ENCODE measurements at places on chromosomes 1 and 21.

DNA sequence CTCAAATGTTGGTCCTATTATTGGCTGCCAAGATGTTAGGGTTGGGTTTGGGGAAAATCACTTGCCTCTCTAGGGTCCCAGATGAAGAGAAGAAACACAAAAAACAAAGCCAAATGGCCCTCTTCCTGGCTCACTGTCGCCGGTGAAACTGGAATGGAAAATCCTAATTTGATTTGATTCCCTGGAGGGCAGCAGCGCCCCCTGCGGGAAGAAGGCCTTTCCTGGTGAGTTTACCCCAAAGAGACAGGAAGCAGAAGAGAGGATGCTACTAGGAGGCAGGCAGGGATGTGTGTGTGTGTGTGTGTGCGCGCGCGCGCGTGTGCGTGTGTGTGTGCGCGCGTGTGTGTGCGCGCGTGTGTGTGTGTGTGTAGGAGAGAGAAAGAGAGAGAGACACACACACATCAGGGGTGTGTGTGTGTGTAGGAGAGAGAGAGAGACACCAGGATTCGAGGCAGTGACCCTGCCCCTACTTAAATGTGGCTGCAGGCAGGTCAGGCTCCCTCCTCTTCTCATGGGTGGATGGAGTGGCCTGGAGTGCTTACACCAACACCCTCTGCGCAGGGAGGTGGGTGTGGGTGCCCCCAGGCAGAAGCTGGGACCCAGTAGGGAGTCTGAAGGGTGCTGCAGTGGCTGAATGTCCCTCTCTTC, 3.1 kb upstream of the SELENON start:
- DNase-seq = peak; percentile 67

GRCh38 chr1:9201401-9202239, 33.0 kb upstream of the H6PD start:
- no peak for DNase-seq

GRCh38 chr1:219109424-219110018, 64.2 kb upstream of the LYPLAL1 start:
- no peak for DNase-seq

DNA sequence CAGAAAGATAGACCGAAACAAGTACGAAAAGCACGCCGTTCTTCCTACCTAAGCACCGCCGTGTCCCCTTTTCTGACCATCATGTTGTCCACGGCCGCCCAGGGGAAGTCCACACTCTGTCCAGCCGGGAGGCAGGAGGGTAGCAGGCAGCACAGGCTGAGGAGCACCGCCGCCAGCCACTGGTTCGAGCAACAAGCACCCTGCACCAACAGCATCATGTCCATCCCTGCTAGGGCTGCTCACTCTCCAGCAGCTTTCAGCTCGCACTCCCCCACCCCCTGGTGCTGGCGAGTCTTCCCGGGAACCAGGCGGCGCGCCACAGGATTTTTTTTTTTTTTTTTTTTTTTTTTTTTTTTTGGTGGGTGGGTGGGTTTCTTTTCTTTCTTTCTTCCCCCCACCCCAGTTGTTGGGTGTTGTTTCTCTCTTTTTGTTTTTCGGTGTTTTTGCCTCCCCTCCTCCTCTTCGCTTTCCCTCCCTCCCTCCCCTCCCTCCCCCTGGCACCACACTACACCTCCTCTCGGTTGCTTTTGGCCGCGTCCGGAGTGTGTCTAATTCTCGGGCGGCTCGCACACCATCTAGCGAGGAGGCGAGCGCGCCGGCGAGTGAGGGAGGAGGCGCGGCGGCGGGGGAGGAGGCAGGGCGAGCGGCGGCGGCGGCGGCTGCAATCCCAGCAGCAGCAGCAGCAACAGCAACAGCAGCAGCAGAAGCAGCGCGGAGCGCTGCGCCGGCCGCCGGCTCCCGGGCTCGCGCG, at the start of gene NEGR1:
NEGR1 (minus strand) TSS at position 269 of the 751 bp plus-strand sequence.
- DNase-seq = no peak

DNA sequence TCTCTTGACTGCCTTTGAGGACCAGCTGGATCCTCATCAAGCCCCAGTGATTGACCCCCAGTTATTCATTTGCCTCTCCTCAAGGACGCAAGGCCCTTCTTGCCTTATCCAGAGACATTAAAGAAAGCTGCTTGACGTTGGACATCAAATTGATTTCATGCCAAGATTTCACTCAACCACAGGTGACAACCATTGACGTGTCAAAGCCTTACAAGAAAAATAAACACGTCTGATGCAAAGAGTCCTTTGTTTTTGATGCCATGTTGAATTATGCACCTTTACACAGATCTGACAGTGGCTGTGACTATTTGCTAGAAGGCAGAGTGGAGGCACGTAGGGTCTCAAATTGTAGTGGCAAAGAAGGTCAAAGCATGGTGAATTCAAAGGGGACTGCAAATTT, 666.2 kb upstream of the CAMK1G start:
- DNase-seq = no peak

- DNase-seq = no peak
Observed at GRCh38 chr1:219676012-219676765, 63.3 kb upstream of the ZC3H11B start.

DNA sequence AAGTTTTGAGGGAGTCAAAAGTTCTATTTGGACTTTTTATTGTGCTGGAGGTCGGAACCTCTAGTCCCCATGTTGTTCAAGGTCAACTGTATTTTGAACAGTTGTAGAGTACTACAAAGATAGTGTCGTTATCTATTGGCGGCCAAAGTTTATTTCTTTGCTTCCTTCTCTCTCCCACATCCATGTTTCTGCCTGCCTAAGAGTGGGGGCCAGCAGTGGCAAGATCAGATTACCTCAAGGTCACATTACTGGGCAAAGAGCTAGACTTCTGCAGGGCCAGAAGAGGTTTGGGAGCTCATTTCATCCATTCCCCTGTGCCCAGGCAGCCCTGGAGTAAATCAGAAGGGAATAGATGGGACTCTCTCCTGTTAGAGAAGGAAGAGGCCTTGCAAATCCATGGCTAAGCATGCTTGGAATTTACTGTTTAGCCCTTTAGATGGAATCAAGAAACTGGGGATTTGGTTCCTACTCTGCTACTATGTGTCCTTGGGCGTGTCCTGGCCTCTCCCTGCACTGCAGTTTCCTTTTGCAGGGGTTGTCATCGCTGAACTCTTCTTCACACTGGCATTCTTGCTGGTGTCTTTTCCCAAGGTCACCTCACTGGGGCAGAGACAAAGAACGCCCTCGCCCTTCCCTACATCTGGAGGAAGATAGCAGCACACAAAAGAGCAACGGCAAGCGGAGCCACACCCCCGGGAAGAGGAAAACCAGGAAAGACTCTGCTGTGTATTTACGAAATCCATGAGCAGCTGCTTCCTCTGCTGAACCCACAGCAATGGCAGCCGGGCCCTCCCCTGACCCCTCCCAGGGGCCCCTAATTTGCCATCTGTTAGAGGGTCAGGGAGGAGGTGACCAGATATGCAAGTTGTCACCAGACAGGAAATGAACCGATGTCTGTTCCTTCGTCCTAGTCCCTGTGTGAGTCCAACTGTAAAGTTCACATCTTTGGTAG, 73.3 kb downstream of the PLPP3 start:
- no peak for DNase-seq

- no peak for DNase-seq
Observed at GRCh38 chr21:21818898-21819297, 820.7 kb downstream of the NCAM2 start.

GRCh38 chr1:113935970-113936369, 6.8 kb downstream of the HIPK1 start:
- DNase-seq = no peak

- no peak for DNase-seq
Observed at GRCh38 chr1:10236405-10237156, 26.2 kb downstream of the KIF1B start.

- no peak for DNase-seq
Observed at GRCh38 chr1:13564073-13564472, 19.6 kb upstream of the PDPN start.

DNA sequence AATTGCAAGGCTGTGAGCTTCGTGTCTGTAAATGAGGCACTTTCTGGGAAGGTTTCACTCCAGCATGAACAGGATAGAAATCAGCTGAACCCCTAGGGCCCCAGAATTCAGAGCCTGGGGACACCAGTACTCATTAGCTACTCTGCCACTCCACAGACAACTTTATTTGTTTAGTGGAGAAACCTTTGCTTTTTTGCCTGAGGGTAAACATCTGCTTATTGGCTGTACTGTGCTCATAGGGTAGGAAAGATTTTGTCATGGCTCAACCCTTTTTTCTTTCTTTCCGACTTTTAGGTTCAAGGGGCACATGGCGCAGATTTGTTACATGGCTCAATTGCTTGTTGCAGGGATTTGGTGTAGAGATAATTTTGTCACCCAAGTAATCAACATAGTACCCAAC, 138.4 kb upstream of the BACE2 start:
- no peak for DNase-seq

DNA sequence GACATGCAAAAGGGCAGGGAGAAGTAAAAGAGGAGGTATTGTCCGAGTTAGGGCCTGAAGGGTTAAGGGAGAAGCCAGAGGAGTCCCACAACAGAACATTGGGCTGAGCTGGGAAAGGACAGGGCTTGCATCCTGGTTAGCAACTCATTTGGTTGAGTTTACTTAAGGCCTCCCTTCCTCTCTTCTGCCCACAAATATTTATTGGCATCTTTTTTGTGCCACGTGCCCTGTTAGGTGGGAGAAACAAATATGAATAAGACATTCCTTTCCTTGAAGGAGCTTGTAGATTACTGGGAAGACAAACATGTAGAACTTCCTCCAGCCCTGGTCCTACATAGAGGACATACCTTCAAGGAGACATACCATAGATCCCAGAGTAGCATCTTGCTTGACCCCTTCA, 53.0 kb upstream of the PRELP start:
- DNase-seq = no peak

DNA sequence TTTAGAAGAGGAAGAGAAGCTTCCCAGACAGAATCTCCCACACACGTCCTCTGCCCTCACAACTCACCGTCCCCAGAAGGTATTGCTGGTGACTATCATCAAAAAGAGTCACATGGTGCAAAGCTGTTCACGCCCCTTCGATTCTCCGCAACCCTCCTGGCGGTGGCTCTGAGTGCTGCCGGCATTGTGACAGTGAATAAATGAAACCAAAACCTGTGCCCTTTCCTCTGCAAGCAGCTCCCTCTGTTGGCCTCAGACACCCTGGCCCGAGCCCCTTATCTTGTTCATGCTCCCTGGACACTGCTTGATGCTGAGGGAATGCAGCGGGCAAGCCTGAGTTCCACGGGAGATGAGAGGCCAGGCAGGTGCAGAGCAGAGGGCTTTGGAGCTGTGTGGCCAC, 510.3 kb downstream of the NPHP4 start:
- DNase-seq = no peak

GRCh38 chr1:190507357-190507756, 29.7 kb upstream of the BRINP3 start:
- no peak for DNase-seq

- no peak for DNase-seq
Observed at GRCh38 chr1:20792196-20792595, 5.1 kb upstream of the HP1BP3 start.

DNA sequence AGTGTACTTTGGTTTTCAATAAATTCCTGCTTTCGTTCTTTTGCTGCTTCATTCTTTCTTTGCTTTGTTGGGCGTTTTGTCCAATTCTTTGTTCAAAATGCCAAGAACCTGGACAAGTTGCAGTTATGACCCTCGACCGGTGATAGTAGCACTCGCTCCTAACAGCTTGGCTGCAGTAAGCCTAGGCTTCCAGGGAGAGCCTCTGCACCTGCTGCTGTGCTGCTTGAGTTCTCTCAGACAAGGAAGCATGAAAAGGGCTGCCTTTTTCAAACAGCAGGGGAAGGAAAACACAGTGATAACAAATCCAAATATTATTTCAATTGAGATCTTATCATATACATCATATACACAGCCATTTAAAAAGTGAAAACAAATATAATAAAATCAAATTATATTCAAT, 12.8 kb upstream of the RIPK4 start:
- no peak for DNase-seq

GRCh38 chr1:100936194-100936967, 40.5 kb downstream of the SLC30A7 start:
- DNase-seq = no peak

DNA sequence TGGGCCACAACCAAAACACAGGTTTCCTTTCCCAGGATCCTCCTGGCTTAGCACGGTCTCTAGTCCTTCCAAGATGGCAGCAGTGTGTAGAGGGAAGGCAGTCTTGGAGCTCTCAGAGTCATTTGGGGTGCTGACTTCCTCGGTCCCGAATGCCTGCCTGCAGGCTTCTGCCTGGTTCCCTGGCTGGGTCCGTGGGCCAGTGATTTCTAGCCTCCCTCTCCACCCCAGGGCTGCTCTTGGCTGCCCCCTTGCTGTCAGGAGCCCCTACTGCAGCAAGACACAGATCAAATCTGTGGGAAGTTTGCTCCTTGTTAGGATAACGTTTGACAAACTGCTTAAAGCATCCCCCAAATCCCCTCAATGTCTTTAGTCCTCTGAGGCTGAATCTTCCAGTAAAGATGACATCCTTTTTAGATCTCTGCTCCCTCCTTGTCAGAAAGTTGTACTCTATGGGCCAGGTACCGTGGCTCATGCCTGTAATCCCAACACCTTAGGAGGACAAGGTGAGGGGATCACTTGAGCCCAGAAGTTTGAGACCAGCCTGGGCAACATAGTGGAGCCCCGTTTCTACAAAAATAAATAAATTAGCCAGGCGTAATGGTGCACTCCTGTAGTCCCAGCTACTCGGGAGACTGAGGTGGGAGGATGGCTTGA, 272.5 kb downstream of the RRAGC start:
- DNase-seq = peak; percentile 40

- DNase-seq = no peak
Observed at GRCh38 chr1:37476087-37476452, 1.7 kb downstream of the ZC3H12A start.

DNA sequence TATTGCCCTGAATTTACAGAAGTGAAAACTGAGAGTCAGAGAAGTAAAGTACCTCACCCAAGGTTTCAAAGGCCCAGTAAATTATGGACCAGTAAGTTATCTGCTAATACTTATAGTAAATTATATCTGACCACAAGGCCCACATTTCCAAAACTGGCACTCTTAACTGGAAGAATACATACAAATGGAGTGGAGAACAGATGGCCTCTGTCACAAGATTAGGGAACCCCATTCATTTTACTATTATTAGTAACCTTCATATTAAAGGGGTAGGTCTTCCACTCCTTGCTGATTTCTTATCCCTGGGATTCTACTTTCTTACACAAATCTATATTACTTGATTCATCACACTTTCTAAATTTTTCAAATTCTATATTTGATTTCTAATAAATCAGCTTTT, 588.8 kb downstream of the NEGR1 start:
- no peak for DNase-seq

- DNase-seq = peak; percentile 28
Observed at GRCh38 chr1:208029381-208030287, 118.7 kb upstream of the CD34 start.

DNA sequence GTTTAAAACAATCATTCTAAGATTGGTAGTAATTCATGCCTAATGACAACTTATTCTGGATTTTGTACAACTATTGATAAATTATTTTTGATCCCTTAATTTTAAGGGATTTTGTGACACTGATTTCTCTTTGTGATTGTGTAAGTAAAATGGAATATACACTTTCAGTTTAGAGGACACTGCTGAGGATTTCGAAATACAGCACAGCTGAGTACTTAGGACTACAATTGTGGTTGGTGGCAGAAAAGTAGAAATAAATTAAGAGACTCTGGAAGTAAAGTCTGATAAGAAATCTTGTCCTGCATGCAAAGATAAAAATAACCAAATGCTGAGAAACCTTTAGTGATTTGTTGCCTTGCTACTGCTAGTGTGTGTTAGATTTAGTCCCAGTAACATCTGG, 40.0 kb downstream of the TYW3 start:
- no peak for DNase-seq
